CD4-positive, alpha-beta memory T cell (primary cell): ENCODE measurements at places on chromosomes 12 and 14. TPM values are rescaled to one million over a fixed set of nuclear protein-coding genes. Genes with fewer than 3 reads are reported as not detected.

Gene PLEKHD1
- total RNA-seq = 0.30 TPM

Gene PPP1R36
- not detected for total RNA-seq

Gene CRACR2A
- total RNA-seq = 37.6 TPM

Gene RAD9B
- 1.1 TPM for total RNA-seq

DNA sequence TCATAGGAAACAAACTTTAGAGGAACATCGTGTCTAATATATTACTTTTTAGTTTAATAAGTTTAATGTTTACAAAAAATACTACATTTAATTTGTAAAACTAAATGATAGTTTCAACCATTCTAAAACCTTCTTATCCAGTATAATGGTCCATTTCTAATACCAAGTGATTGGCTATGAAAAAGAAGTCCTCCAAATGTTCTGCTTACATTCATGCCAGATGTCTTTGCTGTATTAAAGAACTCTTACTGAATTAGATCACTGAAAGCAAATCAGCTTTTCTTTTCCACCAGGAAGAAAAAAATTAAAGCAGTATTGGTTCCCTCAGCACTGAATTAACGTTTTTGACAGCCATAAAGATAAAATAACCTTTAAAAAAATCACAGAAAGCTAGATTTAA lies 3.7 kb downstream of the NOVA1 start:
- no peak overlapping the region for H3K27ac ChIP-seq
- no peaks in the 10 kb centered on the region for H3K27me3 ChIP-seq
- no peaks in the 10 kb centered on the region for H3K36me3 ChIP-seq
- H3K4me1 ChIP-seq = no peaks in the 10 kb centered on the region

GRCh38 chr12:13144266-13144828 lies 40.9 kb upstream of the GSG1 start:
- H3K4me1 ChIP-seq = peaks cover 15% of the 10 kb centered on the region
- no peak overlapping the region for H3K27ac ChIP-seq
- H3K27me3 ChIP-seq = no peaks in the 10 kb centered on the region
- no peak overlapping the region for H3K4me3 ChIP-seq
- DNase-seq = no peak

DNA sequence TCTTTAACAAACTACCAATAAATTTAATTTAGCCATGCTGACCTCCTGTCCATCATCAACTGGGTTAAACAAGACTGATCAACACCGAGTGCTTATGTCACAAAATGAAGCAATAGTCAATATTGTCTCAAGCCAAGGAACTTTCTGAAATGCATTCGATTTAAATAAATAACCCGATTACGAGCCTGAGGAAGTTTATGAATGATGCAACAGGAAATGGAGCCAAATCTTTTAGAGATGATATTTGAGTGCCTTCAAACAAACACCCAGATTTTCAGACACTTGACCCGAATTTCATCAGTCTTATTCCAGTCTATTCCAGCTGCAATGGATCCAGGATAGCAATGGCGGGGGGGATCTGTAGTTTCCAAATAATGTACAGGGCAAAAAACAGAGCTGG lies 27.9 kb downstream of the FAR2 start:
- no peak for DNase-seq
- no peaks in the 10 kb centered on the region for H3K4me1 ChIP-seq
- no peaks in the 10 kb centered on the region for H3K27me3 ChIP-seq

GRCh38 chr14:22978487-22978837 lies 3.9 kb downstream of the AJUBA start:
- no peaks in the 10 kb centered on the region for H3K27me3 ChIP-seq
- DNase-seq = no peak
- peaks cover 17% of the 10 kb centered on the region for H3K4me1 ChIP-seq
- no peaks in the 10 kb centered on the region for H3K36me3 ChIP-seq
- no peak overlapping the region for H3K27ac ChIP-seq

GRCh38 chr14:59249029-59249428 lies 60.6 kb downstream of the DAAM1 start:
- DNase-seq = no peak
- H3K27ac ChIP-seq = no peak overlapping the region
- H3K27me3 ChIP-seq = no peaks in the 10 kb centered on the region
- H3K4me3 ChIP-seq = no peak overlapping the region
- H3K4me1 ChIP-seq = no peaks in the 10 kb centered on the region
- H3K36me3 ChIP-seq = no peaks in the 10 kb centered on the region

DNA sequence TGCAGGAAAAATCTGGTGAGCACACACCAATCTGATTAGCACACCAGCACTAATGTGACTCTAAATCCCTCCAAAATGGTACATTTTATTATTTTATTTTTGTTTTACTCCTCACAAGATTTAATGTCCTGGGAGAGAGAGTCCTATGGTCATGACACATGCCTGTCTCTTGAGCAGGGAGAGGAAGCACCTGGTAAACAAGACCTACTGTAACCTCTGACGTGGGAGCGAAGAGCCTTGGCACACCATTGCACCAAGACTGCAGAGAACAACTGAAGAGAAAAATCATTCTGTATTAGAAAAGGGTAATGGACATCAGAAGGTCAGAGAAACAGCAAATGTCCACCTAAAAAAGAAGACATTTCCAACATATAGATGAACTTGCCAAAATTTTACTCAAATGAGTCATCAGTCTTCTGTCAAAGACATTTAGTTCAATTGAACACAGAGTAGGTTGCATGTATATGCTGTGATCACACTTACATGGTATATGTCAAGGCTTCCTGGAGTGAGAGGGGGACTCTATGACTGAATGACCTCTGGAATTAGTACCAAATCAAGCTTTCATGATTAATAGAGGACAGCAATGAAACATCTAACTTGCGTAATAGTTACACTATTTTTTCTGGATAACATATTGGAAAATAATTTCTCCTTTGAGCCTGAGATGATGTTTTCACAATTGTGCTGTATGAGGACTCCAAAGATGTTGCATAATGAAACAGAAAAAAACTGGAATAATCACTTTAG lies 186.9 kb upstream of the FLRT2 start:
- no peaks in the 10 kb centered on the region for H3K36me3 ChIP-seq
- H3K4me3 ChIP-seq = no peak overlapping the region
- H3K27me3 ChIP-seq = no peaks in the 10 kb centered on the region
- no peak for DNase-seq
- no peaks in the 10 kb centered on the region for H3K4me1 ChIP-seq

DNA sequence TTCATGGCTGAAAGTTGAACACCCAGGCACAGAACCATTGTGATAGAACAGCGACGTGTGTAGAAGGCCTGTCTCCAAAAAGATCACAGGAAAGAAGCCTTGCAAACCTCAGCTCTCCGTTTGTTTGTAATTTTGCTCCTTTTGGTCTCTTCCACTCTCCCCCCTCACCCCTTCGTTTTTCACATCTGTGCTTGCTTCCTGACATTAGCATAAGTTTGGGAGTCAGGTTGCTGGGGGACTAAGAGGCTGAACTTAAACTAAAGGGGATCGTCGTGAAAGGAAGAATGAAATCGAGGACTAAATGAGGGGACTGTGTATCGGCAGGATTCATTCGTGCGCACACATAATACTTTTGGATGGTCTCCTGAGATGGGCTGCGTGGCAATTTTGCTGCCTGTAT lies 200.6 kb downstream of the BCAT1 start:
- no peaks in the 10 kb centered on the region for H3K27me3 ChIP-seq
- no peak for DNase-seq
- H3K4me1 ChIP-seq = no peaks in the 10 kb centered on the region
- no peaks in the 10 kb centered on the region for H3K36me3 ChIP-seq
- no peak overlapping the region for H3K27ac ChIP-seq

GRCh38 chr12:38137716-38138115 lies 178.9 kb upstream of the ALG10B start:
- H3K27ac ChIP-seq = no peak overlapping the region
- H3K36me3 ChIP-seq = no peaks in the 10 kb centered on the region
- H3K4me1 ChIP-seq = peaks cover 5% of the 10 kb centered on the region
- DNase-seq = no peak

- H3K27me3 ChIP-seq = no peaks in the 10 kb centered on the region
- no peak within 1 kb of the TSS for H3K4me3 ChIP-seq
- no peaks in the 10 kb centered on the region for H3K36me3 ChIP-seq
- DNase-seq = peak; percentile 77
- peaks cover 39% of the 10 kb centered on the region for H3K4me1 ChIP-seq
Observed at GRCh38 chr14:104800771-104801519, at the start of gene ZBTB42. Gene ZBTB42, plus strand, starts transcription at chr14:104801101. Its CDS starts 97 bp downstream, at chr14:104801198.
